Stimulated activated CD8-positive, alpha-beta memory T cell treated with anti-CD3 and anti-CD28 coated beads, Interleukin-7, amount 100 ng/mL, for 1 hour (primary cell): ENCODE measurements at places on chromosomes 1 and 21.

- DNase-seq: no peak
Observed at GRCh38 chr1:31259746-31260145, 20.1 kb upstream of the NKAIN1 start.

GRCh38 chr1:92536980-92537884, 50.5 kb upstream of the GFI1 start:
- DNase-seq: no peak

DNA sequence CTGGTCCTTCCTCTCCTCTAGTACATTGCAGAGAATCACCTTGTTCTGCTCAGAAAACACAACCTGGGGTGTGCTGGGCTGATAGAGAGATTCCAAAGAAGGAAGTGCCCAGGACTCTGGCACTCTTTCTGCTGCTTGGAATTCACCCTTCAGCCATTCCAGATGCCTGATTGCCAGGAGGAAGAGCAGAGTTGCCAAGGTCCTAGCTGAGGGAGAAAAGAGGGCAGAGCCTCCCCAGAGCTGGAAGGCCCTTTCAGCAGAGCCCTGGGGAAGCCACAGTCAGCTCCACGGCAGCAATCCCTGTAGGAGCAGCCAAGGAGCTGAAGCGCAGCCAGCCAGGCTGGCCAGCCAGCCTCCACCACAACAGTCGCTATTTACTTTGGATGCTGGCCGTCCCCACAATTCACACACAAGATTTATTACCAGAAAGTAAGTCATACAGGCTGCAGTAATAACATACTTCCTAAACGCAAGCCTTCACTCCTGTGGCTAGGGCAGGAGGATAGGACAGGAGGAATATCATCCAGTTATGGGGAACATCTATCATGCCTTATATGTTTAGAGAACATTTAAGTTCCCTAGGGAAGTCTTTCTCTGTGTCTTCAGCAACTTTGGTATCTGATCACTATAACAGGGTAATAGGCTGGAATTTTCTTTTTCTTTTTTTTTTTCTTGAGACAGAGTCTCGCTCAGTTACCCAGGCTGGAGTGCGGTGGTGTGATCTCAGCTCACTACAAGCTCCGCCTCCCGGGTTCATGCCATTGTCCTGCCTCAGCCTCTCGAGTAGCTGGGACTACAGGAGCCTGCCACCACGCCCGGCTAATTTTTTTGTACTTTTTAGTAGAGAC, 36.6 kb upstream of the SLC44A3 start:
- DNase-seq: no peak

DNA sequence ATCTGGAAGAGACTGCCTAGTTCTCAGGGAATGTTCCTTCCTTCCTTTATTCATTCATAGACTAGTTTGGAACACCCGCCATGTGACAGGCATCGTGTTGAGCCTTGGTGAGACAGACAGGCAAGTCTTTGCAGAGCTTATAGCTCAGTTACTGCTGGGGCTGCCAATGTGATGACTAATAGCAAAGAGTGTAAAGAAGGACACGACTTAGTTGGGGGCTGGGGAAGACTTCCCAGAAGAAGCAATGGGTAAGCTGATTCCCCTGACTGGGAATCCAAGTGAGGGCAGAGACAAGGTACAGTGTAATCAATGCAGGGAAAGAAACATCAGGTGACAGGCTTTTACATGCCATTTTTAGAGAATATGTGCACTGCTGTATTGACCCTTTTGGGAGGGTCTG, 51.2 kb downstream of the TENT5C start:
- DNase-seq: no peak

GRCh38 chr1:186050360-186050759, 316.2 kb downstream of the HMCN1 start:
- no peak for DNase-seq

GRCh38 chr1:64235181-64235580, 31.8 kb downstream of the UBE2U start:
- DNase-seq: no peak

- DNase-seq: no peak
Observed at GRCh38 chr1:109091839-109092193, 1.3 kb downstream of the TMEM167B start.
